ENCODE measurements at places on chromosomes 1 and 21.

DNA sequence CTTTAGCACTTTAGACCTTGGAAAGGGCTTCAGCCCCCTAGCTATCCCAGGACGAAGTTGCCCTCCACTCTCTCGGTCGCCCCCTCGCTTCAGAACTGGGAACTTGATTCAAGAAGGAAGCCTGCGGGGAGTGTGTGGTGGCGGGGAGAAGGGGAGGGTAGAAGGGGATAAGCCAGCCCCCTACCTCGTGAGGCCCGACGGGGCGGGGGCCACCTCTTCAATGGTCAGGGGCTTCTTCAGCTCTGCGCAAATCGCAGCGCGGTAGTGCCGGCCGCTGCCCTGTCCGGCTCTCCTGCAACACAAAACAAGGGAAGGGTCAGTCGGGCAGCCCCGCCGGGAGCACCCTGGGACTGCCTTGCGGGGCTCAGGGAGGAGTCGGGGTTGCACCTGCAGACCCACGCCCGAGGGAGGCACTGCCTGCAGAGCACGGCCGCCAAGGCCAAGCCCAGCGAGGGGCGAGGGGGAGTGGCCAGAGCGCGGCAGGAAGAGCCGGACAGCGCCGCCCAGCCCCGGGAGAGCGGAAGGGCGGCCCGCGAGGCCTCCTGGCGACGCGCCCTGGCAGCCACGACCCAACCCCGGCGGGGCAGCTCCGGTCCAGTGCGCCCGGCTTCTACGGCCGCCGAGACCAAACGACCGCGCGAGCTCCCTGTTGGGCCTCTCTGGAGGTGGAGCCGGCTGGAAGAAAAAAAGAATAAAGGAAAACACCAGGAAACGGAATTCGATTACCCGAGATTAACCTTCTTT is 56.2 kb upstream of the RASAL2 start:
- peak; percentile 84 for DNase-seq

DNA sequence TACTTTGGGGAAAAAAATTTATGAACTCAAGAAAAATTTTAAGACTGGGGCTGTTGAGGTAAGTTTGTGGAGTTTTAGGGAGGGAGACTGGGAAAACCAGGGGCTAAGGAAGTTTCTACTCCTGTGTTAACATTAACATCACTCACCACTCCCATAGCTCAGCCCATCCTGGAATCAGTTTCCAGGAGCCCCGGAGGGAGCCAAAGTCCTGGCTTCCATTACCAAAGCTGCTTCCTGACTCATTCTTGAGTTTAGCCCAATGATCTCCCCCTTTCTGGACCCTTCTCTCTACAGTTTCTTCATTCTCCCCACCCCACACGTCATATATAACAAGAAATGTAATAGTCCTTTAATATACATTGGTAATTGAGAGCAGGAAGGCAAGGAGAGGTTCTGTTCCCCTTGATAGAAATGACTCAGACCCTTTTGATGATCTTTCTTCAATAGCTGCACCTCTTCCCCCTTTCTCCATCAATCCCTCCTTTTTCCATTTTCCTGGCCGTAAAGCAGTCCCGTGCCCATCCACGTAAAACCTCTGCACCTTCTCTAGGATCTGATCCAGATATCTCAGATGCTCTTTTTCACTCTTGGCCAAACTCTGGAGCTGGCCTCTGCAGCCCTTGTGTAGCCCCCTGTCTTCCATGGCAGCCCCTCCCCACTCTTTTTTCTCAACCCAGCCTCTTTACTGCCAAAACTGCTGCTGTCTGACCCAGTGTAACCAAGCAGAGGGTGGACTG is 4.6 kb upstream of the PIAS3 start:
- DNase-seq: no peak

DNA sequence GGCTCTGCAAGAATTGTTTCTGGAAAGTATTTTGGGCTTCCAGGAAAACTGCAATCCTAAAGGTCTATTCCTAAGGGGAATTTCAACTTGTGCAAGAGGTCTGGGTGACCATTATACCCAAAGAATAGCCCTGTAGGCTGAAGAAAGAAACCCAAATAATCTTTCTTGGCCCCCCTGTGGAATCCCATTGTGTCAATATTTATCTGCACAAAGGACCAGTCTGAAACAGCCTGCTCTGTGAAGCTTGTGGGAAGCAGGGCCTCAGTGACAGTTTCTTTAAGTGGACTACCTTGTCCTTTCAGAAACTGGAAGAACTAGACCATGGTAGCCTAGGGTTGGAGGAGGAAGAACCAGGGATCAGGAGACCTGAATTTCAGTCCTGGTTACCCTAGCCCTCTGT is 58.4 kb upstream of the HSD17B7 start:
- no peak for DNase-seq

- DNase-seq: no peak
Observed at GRCh38 chr1:48005253-48006117, 8.3 kb upstream of the TRABD2B start.

DNA sequence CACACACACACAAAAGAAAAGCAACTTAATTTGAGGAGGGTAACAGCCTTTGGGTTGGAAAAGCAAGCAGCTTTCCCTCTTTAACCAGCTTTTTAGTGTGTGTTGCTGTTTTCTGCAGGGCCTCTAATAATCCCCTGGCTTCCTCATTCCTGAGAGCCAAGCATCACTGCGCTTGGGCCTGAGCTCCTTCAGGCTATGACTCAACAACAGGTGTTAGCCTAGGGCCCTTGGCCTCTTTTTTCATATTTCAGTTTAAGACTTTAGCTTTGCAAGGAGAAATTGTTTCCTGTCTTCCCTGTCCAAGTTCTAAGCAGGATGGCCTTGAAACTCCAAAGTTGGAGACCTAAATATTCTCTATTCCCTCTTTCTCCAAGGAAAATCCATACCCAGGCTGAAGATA is 26.2 kb upstream of the SNX27 start:
- DNase-seq: no peak

- no peak for DNase-seq
Observed at GRCh38 chr1:203168256-203168786, 7.3 kb downstream of the MYBPH start.

DNA sequence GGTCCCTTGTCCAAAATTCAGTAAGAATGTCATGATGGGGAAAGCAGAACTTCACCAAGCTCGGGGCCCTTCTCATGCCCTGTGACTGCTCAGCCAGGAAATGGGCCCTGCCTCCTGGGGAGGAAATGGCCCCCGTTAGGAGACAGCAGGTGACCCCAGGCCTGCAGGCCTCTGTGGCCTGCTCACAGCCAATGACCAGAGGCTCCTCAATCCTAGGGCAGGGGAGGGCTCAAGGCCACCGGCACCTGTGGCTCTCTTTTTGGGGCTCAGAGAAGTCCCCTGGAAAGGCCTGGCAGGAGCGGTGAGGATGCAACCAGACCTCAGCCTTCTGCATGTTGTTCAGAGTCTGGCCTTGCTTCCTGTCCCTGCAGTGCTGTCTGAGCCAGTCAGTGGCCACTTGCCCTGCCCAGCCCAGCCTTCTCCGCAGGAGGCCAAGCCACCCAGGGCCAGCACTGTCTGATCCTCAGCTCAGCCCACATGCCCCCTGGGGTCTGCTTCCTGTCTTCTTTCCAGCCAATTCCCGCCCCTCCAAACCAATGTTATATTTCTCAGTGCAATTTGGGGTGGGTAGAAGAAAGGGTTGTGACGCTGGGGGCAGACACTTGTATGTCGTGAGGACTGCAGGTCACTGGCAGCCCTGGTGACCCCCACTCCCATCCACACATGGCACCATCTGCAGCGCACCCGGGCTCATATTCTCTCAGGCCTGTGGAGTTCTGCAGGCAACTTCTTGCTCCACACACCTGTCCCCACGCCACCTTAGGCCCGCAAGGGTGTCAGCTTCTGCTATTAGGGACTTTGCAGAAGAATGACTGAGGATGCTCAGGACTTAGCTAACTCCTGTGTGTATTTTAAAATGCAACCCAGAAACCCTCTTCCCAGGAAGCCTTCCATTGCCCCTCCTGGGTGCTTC is 83.6 kb downstream of the ITPKB start:
- DNase-seq: no peak

GRCh38 chr21:45505416-45506021 is 36.7 kb downstream of the SLC19A1 start:
- DNase-seq: no peak

DNA sequence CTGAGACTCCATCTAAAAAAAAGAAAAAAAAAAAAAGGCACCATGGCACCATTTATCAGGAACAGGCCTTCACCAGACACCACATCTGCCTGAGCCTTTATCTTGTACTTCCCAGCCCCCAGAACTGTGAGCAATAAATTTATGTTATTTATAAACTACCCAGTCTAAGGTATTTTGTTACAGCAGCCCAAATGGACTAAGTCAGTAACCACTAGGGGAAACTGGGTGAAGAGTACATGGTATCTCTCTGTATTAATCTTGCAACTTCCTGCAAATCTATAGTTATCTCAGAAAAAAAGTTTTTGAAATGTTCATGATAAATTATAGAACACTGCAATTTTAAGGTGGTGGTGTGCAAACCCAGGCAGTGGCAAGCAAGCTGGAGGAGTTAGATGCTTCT is 114.3 kb downstream of the LAMC2 start:
- no peak for DNase-seq

DNA sequence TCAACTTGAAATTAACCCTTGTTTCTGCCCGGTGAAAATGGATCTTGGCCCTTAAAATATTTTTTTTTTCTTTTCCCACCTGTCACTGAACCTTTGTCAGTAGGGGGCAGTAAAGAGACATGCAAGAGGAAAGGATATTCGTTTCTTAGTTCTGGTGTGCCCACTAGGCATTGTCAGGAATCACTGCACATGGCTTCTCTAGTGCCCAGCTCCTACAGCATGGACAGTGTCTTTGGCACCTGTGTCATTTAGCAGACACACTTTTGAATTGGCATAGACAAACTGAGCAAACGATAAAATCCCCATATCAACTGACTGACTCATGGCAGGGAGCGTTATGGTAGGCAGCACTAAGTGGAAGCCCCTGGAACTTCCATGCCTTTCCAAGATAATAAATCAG is 1048.1 kb downstream of the BRINP3 start:
- DNase-seq: no peak

GRCh38 chr21:14403681-14404318 is 20.9 kb upstream of the HSPA13 start:
- DNase-seq: no peak

GRCh38 chr1:10117865-10118264 is 85.1 kb downstream of the UBE4B start:
- no peak for DNase-seq

GRCh38 chr1:229619614-229620013 is 6.3 kb downstream of the TAF5L start:
- no peak for DNase-seq

DNA sequence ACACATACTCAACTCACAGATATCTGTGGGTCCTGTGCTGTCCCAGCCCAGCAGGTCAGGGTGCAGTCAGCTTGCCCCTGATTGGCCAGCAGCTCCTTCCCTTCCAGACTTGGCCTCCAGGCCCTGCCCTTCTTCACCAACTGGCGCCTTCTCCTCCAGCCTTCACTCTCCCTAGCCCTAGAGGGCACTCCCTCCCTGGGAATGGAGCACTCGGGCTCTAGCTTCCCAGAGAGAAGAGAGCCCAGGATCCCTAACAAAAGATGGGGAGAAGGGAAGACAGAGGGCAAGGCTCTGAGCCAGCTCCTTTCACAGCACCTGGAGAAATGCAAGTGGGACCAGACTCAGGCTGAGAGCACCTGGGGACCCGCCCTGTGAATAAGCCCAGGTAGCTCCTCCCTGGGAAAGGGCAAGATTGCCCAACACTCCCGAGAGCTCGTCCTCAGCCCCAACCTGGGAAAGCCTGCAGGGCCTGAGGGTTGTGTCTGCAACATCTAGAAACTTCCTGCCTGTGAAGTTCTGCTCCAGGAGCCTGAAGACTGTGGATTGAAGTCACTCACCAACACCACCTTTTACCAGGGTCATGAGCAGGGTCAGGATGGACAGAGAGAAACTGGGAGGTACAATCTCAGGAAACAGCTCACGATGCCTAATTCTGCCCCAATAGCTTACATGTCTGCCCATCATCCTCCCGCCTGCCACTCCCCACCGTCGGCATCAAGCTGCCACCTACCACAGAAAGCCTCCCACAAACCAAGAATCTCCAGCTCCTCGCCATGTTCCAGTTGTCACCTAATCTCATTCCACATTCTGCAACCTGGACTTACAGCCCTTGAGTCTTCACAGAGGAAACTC is at the start of gene PGLYRP4:
PGLYRP4 (minus strand) TSS at position 331 of the 852 bp plus-strand sequence. CDS start 909 bp downstream, outside the sequence.
- DNase-seq: no peak

DNA sequence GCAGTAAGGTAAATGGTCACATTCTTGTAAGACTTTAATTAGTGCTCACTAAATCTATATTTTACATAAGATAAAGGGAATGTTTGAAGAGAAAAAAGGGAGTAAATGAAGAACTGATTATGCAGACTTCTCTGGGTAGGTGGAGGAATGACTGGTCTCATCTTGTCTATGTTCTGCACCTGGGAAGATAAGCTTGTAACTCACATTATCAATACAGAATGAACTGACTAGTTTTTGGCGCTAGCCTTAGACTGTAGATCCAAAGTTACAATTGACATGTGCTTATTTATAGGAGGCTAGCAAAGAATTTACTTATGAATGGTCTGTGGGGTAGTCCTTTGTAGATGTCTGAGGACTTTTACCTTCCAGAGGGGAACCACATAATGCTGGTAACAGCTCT is 214.9 kb upstream of the RAB4A start:
- DNase-seq: no peak

- DNase-seq: peak; percentile 98
Observed at GRCh38 chr1:8026153-8026975, at the start of gene ERRFI1. ERRFI1 (minus strand) TSS chr1:8026309; CDS start chr1:8015619, 10,690 bp downstream.

- DNase-seq: no peak
Observed at GRCh38 chr1:117796226-117796625, 133.2 kb downstream of the GDAP2 start.

GRCh38 chr1:55700359-55701130 is 485.4 kb upstream of the USP24 start:
- DNase-seq: no peak

- DNase-seq: no peak
Observed at GRCh38 chr1:91777630-91778300, 108.2 kb downstream of the TGFBR3 start.

DNA sequence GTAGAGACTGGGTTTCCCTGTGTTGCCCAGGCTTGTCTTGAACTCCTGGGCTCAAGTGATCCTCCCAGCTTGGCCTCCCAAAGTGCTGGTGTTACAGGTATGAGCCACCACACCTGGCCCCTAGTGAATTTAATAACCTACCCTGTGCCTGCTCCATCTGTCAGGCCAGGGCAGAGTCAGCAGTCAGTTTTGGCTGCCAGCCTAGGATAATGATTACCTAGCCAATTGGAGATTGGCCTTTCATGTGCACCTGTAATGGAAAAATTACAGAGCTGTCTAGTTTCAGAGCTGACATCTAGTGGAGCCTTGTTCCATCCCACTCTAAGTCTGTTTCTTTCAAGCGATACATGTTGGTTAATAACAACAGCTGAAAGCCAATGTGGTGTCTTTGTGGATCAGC is 92.0 kb downstream of the DIRAS3 start:
- no peak for DNase-seq

GRCh38 chr1:65055747-65056146 is 89.4 kb upstream of the JAK1 start:
- no peak for DNase-seq
